ENCODE measurements at places on chromosomes 7 and 10.

- DNase-seq = no peak
These were observed 354.6 kb upstream of the PLXDC2 start for GRCh38 chr10:19461588-19461987.

- no peak for DNase-seq
These were observed 109.8 kb downstream of the GLCCI1 start for GRCh38 chr7:8078418-8078817.

GRCh38 chr10:30384701-30385201 lies 35.7 kb upstream of the MTPAP start:
- no peak for DNase-seq

DNA sequence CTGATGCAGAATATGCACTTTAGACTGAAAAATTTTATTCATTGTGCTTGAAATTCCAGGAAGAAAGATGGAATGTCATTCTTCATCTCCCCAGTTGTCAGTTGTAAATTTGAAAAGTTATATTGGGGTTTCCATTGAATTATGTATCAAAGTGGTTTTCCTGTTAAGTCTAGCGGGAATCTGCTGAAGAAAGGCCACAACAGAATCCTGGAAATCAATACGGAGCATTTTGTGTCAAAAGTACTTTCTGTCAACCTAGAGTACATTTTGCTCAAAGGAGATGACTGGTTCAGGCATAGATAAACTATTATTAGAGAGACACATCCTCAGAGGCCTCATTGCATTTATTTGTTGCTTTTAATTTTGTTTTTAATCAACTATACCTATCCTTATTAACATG lies 538.2 kb upstream of the SEMA3D start:
- no peak for DNase-seq

GRCh38 chr10:77042706-77043419 lies 594.7 kb downstream of the KCNMA1 start:
- no peak for DNase-seq

Measured in activated naive CD4-positive, alpha-beta T cell treated with Interleukin-2 at 50 U/mL for 16 hours (primary cell).